ENCODE measurements at places on chromosomes 7 and 10. TPM values are rescaled to one million over a fixed set of nuclear protein-coding genes. Genes with fewer than 3 reads are reported as not detected.

ASZ1 gene
- polyA plus RNA-seq = not detected

RNF148 gene
- polyA plus RNA-seq = 0.21 TPM

WNT8B gene
- polyA plus RNA-seq = 0.69 TPM

CDC14C gene
- polyA plus RNA-seq = 0.06 TPM

CFAP46 gene
- 7.8 TPM for polyA plus RNA-seq

OR2A42 gene
- 1.0 TPM for polyA plus RNA-seq

CYP2W1 gene
- 1.4 TPM for polyA plus RNA-seq

ZNF239 gene
- polyA plus RNA-seq = 13.9 TPM

AKR1C4 gene
- polyA plus RNA-seq = not detected

KIAA1549 gene
- 13.6 TPM for polyA plus RNA-seq

NAT16 gene
- polyA plus RNA-seq = not detected

IDI2 gene
- not detected for polyA plus RNA-seq

CALHM1 gene
- 0.07 TPM for polyA plus RNA-seq

ZNF25 gene
- polyA plus RNA-seq = 14.2 TPM

TMEM139 gene
- polyA plus RNA-seq = 64.3 TPM

NSUN6 gene
- polyA plus RNA-seq = 20.0 TPM

TRIM50 gene
- 0.21 TPM for polyA plus RNA-seq

OPN1SW gene
- 1.8 TPM for polyA plus RNA-seq

CDHR3 gene
- polyA plus RNA-seq = 5.0 TPM

ADRA2A gene
- polyA plus RNA-seq = 4.5 TPM
